ENCODE measurements at places on chromosomes 4 and X.

DNA sequence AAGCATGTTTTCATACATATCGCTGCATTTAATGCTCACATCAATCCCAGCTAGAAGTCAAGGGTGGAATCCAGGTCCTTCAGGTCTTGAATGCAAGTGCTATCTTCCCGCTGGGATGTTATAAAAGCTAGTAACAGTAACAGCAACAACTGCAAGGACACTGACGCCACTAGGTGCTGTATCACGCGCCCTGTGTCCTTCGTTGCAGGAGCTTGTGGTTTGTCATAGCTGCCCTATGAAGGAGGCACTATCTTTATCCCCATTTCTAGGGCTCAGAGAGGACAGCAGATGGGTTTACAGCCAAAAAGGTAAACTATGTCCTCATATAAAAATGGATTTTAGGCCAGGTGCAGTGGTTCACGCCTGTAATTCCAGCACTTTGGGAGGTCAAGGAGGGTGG lies 202.9 kb downstream of the NSUN7 start:
- no peak for DNase-seq

GRCh38 chr4:6002492-6002833 lies 15.8 kb downstream of the C4orf50 start:
- no peak for DNase-seq

GRCh38 chrX:30637874-30638815 lies 15.1 kb upstream of the GK start:
- no peak for DNase-seq

DNA sequence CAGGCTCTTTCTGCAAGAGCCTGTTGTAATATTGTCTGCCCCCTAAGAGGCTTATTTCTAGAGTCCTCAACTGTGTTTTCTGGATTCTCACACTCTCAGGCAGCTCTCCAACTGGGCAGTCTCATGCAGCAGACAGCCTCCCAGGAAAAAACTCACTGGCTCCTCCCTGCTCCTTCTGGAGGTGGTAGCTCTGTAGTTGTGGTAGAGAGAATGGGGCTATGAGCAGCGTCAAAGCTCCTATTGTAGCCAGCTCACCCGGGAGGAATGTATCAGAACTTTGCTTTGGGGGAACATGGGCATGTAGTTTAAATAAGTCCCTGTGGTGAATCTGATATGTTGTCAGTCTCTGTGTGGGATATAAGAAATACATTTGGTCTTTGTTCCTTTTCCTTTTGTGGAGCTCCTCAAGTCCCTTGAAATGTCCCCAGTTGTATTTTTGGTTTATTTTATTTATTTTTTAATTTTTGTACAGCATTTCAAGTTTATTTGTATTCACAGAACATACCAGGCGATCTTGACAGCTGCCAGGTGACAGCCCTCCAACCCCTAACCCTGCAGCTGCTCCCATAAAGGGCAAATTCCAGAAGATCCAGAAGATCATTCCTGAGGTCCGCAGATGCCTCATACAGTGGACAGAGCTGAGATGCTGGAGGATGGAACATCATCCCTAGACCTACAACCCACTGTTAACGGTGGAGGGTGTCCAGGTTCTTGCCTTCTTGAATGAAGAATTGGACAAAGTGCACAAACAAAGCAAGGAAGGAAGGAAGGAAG lies 45.7 kb downstream of the TRIM61 start:
- DNase-seq = no peak

GRCh38 chr4:99861120-99861905 lies 32.9 kb downstream of the LAMTOR3 start:
- DNase-seq = no peak

GRCh38 chr4:101271516-101271915 lies 75.8 kb downstream of the PPP3CA start:
- no peak for DNase-seq

GRCh38 chr4:130077275-130077674 lies 981.3 kb downstream of the C4orf33 start:
- DNase-seq = no peak

GRCh38 chrX:109155161-109155560 lies 326.7 kb downstream of the GUCY2F start:
- DNase-seq = no peak

GRCh38 chrX:29432534-29432933 lies 782.8 kb upstream of the MAGEB2 start:
- no peak for DNase-seq

GRCh38 chr4:20254511-20255250 lies 3.0 kb downstream of the SLIT2 start:
- no peak for DNase-seq
